GM18507 (cell line): ENCODE measurements at places on chromosomes 1 and 21.

GRCh38 chr1:51621161-51621560 lies 4.3 kb downstream of the OSBPL9 start:
- DNase-seq = no peak

GRCh38 chr1:18557621-18558465 lies 72.8 kb upstream of the PAX7 start:
- DNase-seq = no peak

DNA sequence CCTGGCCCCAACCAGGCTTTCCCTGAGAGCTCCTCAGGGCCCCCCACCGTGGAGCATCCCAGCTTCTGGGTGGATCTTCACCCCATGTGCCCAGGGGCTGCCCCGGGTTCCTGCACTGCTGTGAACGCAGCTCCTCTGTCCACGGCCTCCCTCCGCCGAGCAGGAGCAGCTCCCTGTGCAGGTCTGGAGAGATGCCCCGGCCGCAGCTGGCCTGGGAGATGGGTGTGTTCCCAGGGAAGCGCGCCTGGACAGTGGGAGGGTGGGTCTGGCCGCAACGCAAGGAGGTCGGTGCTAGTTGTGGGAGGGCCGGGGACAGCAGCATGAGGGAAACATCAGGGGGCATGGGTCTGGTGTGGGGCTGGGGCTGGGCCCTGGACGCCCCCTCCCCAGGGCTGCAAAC lies 71.3 kb downstream of the MORN1 start:
- DNase-seq = no peak

DNA sequence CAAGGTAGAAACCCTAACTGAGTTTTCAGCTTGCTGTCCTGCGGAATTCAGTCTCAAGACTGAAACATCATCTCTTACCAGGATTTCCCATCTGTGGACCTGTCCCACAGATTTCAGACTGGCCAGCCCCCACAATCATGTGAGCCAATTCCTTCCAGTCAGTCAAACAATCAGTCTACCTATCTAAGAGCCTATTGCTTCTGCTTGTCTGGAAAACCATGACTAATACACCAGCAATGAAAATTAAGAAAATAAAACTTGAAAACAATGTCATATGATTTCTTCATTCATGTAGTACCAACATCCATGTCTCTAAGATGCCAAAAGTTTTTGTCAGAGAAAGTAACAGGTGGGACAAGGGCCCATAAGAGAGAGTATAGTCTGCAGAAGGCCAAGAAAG lies 57.6 kb upstream of the CRB1 start:
- DNase-seq = no peak

GRCh38 chr21:36860736-36861594 lies 105.5 kb downstream of the HLCS start:
- no peak for DNase-seq

- DNase-seq = no peak
Observed at GRCh38 chr1:1142844-1143243, 27.0 kb upstream of the C1orf159 start.

DNA sequence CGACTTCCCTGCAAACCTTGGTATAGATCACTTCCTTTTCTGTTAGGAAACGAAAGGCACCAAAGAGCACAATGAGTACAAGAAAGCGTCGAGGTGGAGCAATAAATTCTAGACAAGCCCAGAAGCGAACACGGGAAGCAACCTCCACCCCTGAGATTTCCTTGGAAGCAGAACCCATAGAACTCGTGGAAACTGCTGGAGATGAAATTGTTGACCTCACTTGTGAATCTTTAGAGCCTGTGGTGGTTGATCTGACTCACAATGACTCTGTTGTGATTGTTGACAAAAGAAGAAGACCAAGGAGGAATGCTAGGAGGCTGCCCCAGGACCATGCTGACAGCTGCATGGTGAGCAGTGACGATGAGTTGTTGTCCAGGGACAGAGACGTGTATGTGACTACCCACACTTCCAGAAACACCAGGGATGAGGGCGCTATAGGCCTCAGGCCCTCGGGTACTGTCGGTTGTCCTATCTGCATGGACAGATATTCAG lies 18.5 kb downstream of the FAM89A start:
- no peak for DNase-seq

GRCh38 chr21:46454634-46455390 lies 3.9 kb upstream of the DIP2A start:
- DNase-seq = no peak

GRCh38 chr1:246907472-246907871 lies 24.3 kb downstream of the AHCTF1 start:
- no peak for DNase-seq
